ENCODE measurements at places on chromosomes 16 and 17.
A peak's percentile ranks its signal among the peaks of the same experiment; 100 is the strongest.

DNA sequence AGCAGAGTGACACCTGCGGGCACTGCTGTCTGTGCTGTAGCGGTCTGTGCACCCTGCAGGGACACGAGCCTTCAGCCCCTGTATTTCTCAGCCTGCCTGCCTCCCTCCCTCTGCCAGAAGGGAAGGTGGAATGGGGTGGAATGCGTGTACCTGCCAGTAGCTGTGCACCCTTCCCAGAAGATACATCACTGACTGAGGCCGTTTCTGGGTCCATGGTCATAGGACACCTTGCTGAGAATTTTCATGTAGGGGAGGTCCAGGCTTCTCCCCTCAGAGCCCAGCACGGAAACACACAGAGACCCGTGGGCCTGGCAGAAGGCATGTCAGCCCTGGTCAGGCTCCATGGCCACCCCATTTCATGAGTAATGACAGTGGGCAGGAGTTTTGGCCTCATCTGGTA, 16.5 kb downstream of the DBNDD1 start:
- no peak for DNase-seq

- no peak for DNase-seq
Observed at GRCh38 chr16:74099530-74099929, 197.1 kb upstream of the PSMD7 start.

GRCh38 chr16:28930652-28931051, 1.1 kb upstream of the CD19 start:
- no peak for DNase-seq

GRCh38 chr17:10857976-10858375, 20.1 kb upstream of the PIRT start:
- no peak for DNase-seq

GRCh38 chr17:10021272-10021984, 116.4 kb upstream of the RCVRN start:
- no peak for DNase-seq

GRCh38 chr16:82157836-82158235, 12.2 kb downstream of the MPHOSPH6 start:
- DNase-seq: no peak

- no peak for DNase-seq
Observed at GRCh38 chr17:77944390-77945222, 13.9 kb upstream of the TNRC6C start.

GRCh38 chr16:87728026-87728425, 37.8 kb downstream of the KLHDC4 start:
- no peak for DNase-seq

DNA sequence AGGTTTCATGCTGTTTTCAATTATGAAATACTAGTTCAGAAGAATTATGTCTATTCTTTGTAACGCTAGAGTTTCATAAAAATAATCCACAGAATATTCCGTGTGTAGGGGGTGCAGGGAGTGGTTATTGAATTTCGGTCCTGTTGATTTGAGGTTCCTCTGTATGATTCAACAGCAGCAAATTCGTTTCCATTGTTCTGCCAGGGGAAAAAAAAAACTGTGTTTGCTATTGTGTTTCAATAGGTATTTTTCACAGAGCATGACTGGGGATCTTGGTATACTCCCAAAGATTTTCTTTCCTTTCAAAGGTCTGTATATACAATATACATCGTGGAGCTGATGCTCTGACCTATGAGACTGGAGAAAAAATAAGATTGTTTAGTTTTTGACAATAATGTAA, 15.8 kb downstream of the SHISA9 start:
- DNase-seq: no peak

GRCh38 chr17:27494192-27495091, 38.2 kb downstream of the KSR1 start:
- peak; percentile 20 for DNase-seq

GRCh38 chr16:15897834-15898254, 9.4 kb upstream of the CEP20 start:
- DNase-seq: no peak

GRCh38 chr16:88070989-88071625, 119.9 kb downstream of the BANP start:
- DNase-seq: no peak

- no peak for DNase-seq
Observed at GRCh38 chr16:69040144-69040909, 65.1 kb upstream of the HAS3 start.

- no peak for DNase-seq
Observed at GRCh38 chr16:86343027-86343795, 167.1 kb upstream of the FOXF1 start.

- DNase-seq: no peak
Observed at GRCh38 chr17:27982688-27983087, 59.8 kb upstream of the NLK start.

GRCh38 chr17:67180275-67180674, 64.7 kb downstream of the HELZ start:
- DNase-seq: no peak

DNA sequence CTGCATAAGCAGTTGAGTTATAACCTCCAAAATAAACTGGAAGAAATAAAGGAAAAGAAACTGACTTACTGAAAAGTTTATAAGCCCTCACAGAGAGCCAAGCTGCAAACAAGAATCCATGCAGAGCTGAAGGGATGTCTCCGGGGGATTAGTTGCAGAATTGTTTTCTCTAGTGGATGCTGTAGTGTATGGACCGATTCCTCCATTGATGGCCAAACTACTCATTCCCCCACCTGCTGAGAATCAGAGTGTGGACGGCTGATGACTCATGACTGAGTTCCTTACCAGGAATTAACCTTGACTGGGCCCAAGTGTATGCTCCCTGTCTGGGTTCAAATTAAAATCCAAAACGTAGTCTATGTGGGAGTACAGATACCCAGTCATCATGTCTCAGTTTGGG, 93.9 kb upstream of the CDH8 start:
- no peak for DNase-seq

GRCh38 chr16:84758627-84759026, 58.8 kb downstream of the USP10 start:
- no peak for DNase-seq

- DNase-seq: no peak
Observed at GRCh38 chr16:28078261-28078660, 14.7 kb upstream of the GSG1L start.

- DNase-seq: no peak
Observed at GRCh38 chr16:89478576-89479221, 11.7 kb downstream of the ANKRD11 start.

GRCh38 chr16:49464093-49464492, 90.5 kb downstream of the C16orf78 start:
- no peak for DNase-seq

GRCh38 chr17:82338858-82339633, 5.5 kb upstream of the SECTM1 start:
- peak; percentile 11 for DNase-seq

- DNase-seq: no peak
Observed at GRCh38 chr16:79393127-79393526, 207.4 kb downstream of the MAF start.

GRCh38 chr16:49596068-49596467, 222.5 kb downstream of the C16orf78 start:
- DNase-seq: no peak

DNA sequence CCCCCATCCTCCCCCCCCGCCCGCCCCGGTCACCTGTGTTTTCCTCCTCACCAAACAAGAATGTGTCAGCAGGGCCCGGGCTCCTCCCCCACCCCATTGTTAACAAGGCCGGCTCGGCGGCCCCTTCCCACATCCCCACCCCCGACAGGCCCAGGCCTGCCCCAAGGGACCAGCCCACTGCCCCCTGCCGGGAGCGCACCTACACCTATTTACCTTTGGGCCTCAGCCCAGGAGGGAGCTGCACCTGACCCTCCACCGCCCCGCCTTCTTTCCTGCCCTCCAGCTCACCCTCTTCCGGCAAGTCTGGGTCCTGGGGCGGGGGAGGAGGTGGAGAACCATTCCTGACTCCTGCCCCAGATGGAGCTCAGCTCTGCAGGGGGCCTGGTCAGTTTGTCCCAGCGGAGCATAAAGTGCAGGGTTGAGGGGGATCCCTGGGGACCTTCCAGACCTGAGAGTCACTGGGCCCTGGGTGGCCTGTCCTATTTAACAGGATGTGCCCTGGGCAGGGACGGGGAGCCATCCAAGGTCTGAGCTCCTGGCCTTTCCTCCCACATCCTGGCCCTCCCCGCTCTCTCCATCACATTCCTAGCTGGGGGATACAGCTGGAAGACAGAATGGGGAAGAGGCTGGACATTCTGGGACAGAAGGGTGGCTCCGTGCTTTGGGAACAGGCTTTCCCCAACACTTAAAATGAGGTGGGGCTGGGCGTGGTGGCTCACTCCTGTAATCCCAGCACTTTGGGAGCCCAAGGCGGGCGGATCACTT, 8.3 kb downstream of the FOXJ1 start:
- DNase-seq: no peak

GRCh38 chr17:33674685-33675084, 381.6 kb upstream of the ASIC2 start:
- peak; percentile 47 for DNase-seq

DNA sequence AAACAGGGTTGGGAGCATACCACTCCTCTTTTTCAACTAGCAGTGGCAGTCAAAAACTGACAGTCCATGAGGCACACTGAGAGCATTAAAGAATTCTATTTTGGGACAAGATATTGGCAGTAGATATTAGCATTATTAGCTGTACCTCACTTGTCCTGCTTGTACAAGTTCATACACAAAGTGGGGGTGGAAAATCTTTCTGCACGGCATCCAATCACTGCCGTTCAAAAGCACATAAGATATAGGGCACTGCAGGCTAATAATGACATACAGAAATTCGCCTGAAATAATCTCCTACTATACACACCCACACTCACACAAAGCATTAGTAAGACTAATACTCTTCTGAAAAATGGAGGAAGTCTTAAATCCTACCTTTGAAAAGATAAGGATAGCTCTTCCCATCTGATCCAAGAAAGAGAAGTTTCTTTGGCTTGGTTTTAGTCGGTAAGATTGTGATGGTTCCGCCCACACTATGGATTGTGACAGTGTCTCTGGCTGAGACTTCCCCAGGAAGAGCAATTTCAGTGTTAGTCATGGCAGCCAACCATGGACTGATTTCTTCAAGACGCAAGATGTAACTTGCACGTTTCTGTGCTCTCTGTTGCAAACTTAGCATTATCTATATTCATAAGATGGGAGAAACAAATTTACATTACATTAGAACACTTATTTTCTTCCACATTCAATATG, 40.6 kb upstream of the ARL6IP1 start:
- DNase-seq: peak; percentile 6

- no peak for DNase-seq
Observed at GRCh38 chr17:17151541-17151940, 54.6 kb downstream of the PLD6 start.

DNA sequence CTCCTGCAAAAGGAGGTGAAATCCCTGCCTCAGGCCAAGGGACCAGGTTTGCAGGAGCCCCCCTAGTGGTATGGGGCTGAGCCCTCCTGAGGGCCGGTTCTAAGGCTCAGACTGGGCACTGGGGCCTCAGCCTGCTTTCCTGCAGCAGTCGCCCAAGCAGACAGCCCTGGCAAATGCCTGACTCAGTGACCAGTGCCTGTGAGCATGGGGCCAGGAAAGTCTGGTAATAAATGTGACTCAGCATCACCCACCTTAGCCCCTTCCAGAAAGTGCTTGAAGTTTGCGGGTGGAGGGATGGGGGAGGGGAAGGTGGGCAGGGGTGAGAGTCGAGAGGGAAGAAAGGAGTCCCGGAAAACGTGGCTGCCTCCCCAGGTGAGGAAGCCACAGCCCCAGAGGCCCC, 2.1 kb downstream of the MC1R start:
- DNase-seq: no peak

DNA sequence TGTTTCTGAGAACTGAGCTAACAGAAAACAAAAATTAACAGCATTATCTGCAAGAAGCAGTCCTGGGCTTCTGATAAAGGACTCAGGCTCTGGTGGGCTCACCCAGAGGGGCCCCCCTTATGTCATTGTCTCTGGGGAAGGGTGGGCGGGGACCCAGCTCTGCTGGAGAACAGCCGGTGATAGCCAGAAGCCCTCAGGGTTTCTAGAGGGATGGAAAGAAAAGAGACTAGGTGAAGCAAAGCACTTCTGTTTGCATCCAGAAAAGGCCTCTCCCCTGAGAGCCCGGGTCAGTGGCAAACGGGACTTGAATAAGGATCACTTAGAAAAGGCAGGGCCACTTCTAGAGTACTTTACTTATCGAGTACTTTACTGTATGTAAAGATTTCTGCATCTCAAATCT, 7.0 kb upstream of the CDC42EP4 start:
- no peak for DNase-seq

GRCh38 chr17:33523577-33523981, 230.5 kb upstream of the ASIC2 start:
- DNase-seq: no peak

DNA sequence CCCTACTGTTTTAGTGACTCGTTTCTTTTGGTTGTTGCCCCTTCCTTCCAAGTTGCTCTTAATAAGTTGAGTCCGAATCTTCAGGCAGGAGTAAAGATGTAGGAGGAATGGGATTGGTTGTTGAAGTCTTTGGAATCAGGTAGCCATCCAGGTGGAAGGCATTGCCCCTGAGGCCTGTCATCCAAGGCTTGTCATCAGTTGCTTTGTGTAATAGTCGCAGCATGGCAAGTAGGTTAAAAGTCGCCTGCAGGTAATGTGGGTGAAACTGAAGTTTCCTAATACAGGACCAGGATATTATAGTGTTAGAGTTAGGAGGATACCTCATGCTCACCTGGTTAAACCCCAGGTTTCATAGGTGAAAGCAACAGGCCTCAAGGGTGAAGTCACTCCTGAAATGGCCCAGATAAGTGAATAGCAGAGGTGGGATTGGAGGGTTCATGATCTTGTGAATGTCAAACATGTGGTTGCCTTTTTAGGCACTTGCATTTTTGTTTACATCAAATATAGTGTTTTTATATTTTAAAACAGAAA, 934 bp downstream of the PCTP start:
- DNase-seq: no peak

DNA sequence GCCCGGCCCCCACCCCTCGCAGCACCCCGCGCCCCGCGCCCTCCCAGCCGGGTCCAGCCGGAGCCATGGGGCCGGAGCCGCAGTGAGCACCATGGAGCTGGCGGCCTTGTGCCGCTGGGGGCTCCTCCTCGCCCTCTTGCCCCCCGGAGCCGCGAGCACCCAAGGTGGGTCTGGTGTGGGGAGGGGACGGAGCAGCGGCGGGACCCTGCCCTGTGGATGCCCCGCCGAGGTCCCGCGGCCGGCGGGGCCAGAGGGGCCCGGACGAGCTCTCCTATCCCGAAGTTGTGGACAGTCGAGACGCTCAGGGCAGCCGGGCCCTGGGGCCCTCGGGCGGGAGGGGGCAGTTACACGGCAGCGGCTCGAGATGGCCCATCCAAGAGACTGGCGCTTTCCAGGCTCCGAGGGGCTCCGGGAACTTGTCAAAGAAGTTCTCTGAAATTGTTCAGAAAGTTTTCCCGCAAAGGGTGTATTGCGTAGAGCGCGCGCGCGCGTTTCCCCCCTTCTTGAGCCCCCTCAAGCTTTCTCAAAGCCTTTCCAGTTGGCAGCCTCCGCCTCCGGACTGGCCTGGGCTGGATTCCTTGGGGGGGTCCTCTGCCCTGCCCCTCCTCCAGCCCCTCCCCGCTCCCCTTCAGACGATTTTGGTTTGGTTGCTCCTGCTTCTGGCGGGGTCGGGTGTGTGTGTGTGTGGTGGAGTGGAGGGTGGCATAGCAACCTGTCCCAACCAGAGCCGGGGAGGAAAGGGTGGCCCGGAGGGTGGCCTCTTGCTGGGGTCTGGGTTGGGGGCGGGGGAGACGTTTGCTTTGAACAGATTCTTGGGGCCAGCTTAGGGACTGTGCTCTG, 504 bp downstream of the ERBB2 start:
- DNase-seq: no peak

Data from nucleus accumbens (tissue), 56 donors.